ENCODE measurements at places on chromosomes 2 and 18.

DNA sequence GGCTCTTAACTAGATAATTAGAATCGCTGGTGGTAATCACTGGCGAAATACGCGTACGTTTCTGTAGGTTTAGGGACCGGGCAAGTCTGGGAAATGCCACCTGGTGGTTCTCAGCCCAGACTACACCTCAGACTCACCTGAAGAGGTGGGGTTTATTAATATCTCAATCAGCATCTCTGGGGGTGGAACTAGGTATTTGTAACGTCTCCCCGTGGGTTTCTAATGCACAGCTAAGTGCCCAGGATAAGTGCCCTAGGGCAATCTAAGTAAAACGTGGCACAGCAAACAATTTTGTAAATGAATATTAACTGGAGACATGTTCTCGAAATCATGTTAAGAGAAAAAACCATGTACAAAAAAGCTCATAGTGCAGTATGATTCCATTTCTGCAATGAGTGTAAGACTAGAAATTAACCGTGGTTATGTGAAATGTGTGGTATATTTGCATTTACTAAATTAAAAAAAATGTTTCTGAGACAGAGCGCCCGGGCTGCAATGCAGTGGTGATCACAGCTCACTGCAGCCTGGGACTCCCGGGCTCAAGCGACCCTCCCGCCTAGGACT lies 760 bp upstream of the CNOT11 start:
- peak; percentile 90 for DNase-seq

- DNase-seq, result no peak
Observed at GRCh38 chr2:201904538-201905420, 98.4 kb downstream of the CDK15 start.

GRCh38 chr2:189552334-189552990 lies 28.1 kb downstream of the SLC40A1 start:
- DNase-seq, result no peak

DNA sequence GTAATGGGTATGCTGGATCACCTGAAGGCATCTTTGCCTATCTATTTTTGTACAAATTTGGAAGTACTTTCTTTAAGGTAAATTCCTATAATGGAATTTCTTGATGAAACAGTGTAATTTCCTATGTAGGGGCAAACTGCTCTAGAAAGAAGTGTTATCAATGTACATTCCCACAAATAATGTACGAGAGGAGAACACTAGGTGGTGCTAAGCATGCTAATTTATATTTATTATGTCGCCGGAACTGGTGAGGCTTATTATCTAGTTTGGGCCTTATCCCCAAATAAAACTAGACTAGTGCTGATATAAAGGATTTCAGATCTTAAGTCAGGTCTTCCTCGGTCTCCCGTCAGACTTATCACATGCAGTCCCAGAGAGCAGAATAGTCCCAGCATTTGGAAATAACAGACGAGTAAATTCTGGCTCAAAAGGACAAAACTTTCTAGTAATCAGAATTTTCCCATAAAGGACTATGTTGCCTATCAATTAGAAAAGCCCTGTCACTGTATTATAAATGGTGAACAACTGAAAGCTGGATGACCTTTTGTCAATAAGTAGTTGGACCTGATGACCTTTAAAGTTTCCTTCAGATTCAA lies 86.9 kb upstream of the RBBP8 start:
- peak; percentile 54 for DNase-seq

- DNase-seq, result no peak
Observed at GRCh38 chr2:47189635-47190034, 34.5 kb upstream of the STPG4 start.
